Endodermal cell (in vitro differentiated cells): ENCODE measurements at places on chromosomes 5 and 9. TPM values are rescaled to one million over a fixed set of nuclear protein-coding genes. Genes with fewer than 3 reads are reported as not detected.

DNA sequence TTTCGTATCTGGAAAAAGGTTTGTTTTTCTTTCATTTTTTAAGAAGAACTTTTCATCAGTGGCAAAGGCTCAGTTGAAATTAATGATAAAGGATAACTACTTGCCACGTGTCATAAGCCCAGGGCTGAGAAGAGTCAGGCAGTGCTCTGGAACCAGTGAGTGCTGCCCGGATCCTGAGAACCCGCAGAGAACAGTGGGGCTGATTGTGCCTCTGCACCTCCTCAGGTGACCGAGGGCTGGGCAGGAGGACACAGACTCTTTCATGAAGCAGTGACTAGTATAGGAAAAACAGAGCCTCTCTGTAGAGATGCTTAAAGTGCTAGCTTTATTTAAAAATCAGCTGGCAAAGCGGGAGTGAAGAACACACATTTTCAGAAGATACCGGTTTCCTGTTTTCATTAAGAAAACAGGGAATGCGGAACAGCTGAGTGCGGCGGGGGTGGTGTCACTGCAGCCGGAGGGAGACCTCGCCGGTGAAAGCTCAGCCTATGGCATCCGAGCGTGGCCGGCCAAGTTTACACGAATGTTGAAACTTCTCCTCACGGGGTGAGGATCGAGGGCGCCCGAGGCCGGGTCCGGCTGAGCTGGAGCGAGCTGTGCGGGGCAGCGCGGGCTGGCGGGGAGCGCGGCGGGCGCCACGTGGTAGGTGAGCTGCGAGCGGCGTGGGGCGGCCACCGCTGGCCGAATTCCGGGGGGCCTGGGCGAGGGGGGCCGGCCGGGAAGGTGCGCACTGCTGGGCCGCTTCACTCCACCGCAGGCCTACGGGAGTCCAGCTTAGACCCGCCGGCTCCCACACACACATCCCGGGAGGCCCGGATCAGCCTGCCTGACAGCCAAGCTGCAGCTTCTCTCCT, 134.7 kb upstream of the DMRT1 start:
- peak; percentile 84 for DNase-seq

The CLIC3 gene
- total RNA-seq, result 0.46 to 1.2 TPM (median 0.67 TPM) in 3 replicates

The NPR3 gene
- 0.11 and 0.20 TPM in 2 replicates for total RNA-seq

The ANKRD34B gene
- 0.14 and 0.20 TPM in 2 replicates for total RNA-seq

GRCh38 chr9:12425878-12426864, 267.0 kb upstream of the TYRP1 start:
- DNase-seq, result peak; percentile 57

- DNase-seq, result no peak
Observed at GRCh38 chr9:75001719-75002421, 26.2 kb downstream of the CARNMT1 start.
